ENCODE measurements at places on chromosomes 13 and 19.

DNA sequence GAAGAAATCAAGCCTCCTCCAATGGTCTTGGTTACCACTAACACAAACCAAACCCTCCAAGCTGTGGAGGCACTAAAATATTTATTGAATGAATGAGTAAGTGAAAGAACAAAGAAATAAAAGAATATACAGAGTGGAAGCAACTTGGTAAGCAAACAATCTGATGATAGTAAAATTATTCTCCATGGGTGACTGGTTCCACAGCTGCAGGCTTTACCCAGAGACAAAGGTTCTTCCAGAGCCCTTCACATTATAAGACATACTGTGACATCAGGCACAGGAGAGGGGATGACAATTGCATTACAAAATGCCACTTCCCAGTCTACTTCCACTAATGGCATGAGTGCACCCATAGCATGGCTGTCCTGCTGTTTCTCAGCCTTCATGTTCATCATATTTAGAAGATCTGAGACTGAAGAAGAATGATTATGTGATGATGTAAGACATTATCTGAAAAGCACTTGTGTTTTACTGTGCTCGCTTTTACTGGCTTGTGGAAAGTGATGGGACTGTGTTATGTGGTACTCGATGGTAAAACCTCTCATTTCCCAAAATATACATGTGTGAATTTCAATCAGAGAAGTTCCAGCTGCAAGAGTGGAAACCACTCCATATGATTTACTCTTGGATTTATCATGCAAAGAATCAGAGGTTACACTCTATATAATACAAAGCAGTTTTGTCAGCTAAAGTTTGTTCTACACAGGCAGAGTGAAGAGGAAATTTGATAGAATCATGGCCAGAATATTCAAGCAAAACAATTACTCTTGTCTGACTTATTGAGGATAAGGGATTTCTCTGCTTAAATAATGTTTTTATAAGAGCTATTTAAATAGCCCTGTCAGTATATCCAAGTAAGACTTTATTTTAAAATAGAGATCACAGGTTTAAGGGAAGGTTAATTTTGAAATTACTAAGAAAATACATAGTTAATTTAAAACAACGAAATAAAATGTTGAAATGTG is 220.2 kb upstream of the NBEA start:
- DNase-seq = no peak

- peak; percentile 81 for DNase-seq
These were observed 20.7 kb downstream of the OBI1 start for GRCh38 chr13:78638216-78638615.

- no peak for DNase-seq
These were observed 29.8 kb upstream of the FRY start for GRCh38 chr13:32001769-32002168.

- peak; percentile 88 for DNase-seq
These were observed 2.7 kb upstream of the PLIN3 start for GRCh38 chr19:4870025-4870700.

- peak; percentile 95 for DNase-seq
These were observed 22.8 kb upstream of the CEBPG start for GRCh38 chr19:33350538-33351309.

GRCh38 chr13:110229905-110230563 is 76.9 kb downstream of the COL4A1 start:
- no peak for DNase-seq

DNA sequence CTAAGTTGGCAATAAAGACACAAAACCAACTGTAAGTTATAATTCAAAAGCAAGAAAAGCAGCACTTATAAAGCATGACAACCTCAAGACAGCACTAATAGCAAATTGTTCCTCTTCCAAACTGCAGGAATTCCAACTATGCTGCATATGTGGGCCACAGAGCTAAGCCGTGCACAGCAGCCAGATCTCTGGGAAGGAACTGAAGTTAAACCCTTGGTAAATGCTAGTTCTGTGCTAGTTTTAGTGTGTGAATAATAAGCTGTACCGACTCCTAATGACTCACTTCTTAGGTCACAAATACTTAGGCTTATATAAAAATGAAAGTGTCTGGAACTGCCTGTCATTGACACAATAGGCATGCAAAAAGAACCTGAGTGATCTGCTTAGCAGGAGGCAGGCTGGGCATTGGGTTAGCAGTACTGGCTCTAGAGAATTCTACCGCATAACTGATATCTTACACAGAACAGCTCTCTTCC is 21.2 kb upstream of the GTF3A start:
- peak; percentile 34 for DNase-seq

GRCh38 chr13:31870511-31870910 is 131.2 kb downstream of the RXFP2 start:
- DNase-seq = no peak

- no peak for DNase-seq
These were observed 301.7 kb downstream of the NDFIP2 start for GRCh38 chr13:79782541-79783205.

GRCh38 chr13:52125547-52125946 is 3.3 kb downstream of the NEK5 start:
- DNase-seq = no peak

GRCh38 chr13:43544011-43544410 is 242.8 kb downstream of the ENOX1 start:
- DNase-seq = peak; percentile 81

GRCh38 chr19:18100710-18101109 is 3.1 kb downstream of the MAST3 start:
- peak; percentile 54 for DNase-seq

DNA sequence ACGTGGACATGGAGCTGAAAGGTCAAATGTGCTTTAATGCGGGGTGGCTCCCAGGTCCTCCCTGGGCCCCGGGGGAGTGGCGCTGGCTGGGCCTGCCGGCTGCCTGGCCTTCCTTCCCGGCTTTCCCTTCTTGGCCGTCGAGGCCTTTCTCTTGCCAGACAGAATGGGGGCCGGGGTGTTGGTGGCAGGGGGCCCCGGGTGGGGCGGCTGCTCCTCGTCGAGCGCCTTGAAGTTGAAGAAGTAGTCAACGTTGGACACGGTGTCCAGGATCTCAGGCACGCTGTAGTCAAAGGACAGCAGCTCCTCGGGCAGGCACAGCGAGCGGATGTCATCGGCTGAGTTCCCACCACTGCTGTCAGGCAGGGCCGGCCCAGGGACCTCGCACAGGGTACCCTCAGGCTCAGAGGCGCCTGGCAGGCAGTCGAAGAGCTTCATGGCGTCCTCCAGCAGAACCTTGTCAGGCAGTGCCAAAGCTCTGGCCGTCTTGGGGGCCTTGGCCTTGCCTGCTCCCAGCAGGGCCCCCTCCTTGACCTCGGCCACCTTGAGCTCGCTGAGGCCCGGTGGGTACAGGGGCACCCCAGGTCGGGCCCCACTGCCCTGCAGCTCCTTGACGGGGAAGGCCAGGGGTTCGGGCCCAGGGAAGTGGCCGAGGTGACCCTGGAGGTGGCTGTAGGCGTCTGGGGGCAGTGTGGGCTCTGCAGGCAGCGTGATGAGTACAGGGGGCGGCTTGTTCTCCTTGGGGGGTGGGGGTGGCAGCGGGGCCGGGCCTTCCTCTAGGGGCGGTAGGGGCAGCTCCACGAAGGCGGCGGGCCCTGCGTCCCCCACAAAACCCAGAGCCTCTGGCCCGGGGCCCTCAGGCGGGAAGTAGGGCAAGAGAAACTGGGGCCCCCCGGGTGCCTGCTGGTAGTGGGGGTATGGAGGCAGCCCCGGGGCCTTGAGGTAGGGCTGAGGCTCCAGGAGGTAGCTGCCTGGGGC is 1.3 kb downstream of the PRR22 start:
- no peak for DNase-seq

- DNase-seq = peak; percentile 89
These were observed 1.2 kb upstream of the INAFM1 start for GRCh38 chr19:47273313-47274070.

DNA sequence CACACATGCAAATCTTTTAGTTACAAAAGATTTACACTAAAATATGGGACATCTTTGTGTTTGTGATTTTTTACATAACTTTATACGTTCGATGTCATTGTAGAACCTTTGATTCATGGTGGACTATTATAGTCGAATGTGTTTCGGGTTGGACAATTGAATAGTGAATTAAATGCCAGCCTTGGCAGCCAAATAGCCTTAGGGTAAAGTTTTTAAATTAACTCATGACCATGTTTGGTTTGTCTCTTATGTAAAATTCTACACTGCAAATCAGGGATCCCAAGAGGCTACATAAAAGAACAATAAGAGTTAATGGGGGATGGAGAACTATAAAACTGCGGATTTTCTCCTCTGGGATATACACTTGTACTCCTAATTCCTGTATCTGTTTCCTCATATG is 1735.6 kb upstream of the SPRY2 start:
- DNase-seq = no peak

- DNase-seq = no peak
These were observed 4.6 kb downstream of the DEDD2 start for GRCh38 chr19:42212886-42213285.

- DNase-seq = no peak
These were observed 33.6 kb downstream of the MTMR6 start for GRCh38 chr13:25253702-25254101.

DNA sequence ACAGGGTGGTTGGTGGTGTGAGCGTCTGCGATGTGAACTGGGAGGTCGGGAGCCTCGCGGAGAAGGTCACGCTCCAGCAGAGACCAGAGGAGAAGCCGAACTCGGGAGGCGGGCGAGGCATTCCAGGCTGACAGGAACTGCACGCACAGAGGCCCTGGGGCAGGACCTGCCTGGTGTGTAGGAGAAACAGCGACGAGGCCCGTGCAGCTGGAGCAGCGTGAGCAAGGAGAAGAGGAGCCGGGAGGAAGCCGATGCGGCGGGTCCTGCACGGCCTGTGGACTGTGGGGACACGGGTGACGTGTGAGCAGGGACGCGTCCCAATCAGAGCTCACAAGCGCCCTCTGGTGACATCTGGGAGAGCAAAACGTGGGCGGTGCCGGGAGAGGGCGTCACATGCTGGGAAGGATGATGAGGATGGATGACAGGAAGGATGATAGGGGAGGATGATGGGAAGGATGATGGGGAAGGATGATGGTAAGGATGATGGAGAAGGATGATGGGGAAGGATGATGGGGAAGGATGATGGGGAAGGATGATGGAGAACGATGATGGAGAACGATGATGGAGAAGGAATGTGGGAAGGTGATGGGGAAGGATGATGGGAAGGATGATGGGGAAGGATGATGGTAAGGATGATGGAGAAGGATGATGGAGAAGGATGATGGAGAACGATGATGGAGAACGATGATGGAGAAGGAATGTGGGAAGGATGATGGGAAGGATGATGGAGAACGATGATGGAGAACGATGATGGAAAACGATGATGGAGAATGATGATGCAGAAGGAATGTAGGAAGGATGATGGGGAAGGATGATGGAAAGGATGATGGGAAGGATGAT is 16.1 kb upstream of the MADCAM1 start:
- DNase-seq = peak; percentile 48

DNA sequence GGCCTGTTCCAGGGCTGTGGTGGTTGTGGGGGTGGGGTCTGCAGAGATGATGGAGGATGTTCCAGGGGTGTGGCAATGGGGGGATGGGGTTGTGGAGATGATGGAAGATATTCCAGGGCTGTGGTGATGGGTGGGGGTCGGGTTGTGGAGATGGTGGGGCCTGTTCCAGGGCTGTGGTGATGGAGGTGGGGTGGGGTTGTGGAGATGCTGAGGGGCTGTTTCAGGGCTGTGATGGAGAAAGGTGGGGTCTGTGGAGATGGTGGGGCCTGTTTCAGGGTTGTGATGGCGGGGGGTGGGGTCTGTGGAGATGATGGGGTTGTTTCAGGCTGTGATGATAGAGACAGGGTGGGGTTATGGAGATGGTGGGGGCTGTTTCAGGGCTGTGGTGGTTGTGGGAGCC is 62.0 kb downstream of the TEX29 start:
- DNase-seq = no peak

- no peak for DNase-seq
These were observed 117.2 kb upstream of the MAB21L1 start for GRCh38 chr13:35593651-35594050.

DNA sequence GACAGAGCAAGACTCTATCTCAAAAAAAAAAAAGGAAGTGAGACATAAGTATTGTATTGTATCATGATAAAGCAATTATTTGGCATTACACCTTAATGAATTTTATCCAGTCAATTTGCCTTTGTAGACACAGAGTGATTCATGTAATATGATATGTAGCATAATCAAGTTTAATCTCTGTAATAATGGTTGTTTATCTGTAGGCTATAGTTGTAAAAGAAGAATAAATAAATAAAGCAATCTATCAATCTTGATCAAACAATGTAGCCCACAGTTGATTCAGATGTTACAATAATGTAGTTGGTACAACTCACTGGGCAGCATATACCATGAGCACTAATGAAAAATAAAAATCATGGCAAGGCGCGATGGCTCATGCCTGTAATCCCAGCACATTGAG is 28.5 kb upstream of the CEACAM20 start:
- no peak for DNase-seq

DNA sequence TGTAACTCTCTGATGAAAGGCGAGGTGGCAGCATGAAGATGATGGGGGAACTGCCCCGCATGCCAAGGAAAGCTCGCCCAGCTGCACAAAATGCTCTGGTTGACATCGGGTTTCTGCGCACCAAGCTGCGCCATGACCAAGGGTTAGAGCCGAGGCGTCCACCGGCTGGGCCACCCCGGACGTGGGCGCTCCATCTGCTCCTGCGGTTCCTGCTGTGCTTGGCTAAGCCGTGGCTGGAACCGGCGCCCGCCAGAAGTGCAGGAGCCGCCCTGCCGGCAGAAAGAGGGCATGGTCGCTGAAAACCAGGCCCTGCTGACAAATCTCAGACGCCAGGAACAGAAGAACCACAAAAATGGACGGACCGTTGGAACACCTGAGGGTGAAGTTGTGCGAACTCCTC is 57.9 kb downstream of the ZNF100 start:
- no peak for DNase-seq

DNA sequence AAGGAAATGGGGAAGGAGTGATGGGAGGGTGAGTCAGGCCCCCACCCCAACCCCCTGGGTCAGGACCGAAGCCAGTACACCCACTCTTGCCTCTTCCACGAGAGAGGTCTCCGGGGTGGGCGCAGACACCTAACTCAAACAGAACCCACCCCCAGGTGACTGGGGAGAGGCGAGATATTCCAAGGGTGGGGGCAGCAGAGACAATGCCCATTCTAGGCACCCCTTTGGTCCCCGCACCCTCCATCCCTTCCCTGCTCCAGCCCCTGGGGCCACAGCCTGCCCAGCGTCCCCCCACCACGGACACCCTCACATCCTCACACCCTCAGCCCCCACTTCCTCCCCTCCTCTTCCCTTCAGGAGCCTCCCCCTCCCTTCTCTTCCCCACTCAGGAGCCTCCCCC is 682 bp downstream of the ZSCAN18 start:
- no peak for DNase-seq

All from trophoblast cell (in vitro differentiated cells and primary cell).